ENCODE measurements at places on chromosomes 4 and X. TPM values are rescaled to one million over a fixed set of nuclear protein-coding genes. Genes with fewer than 3 reads are reported as not detected.

Gene CT45A10
- total RNA-seq, result not detected

Gene MYOZ2
- 10.6 TPM for total RNA-seq

Gene NDP
- total RNA-seq, result 5.1 TPM

Gene UCP1
- total RNA-seq, result not detected

Gene CSAG3
- total RNA-seq, result not detected

Gene NKX3-2
- total RNA-seq, result 0.06 TPM

Gene NPY2R
- total RNA-seq, result 0.23 TPM

Gene CENPE
- 5.2 TPM for total RNA-seq

Gene SPANXA2
- total RNA-seq, result not detected

Gene PLXNA3
- 28.7 TPM for total RNA-seq

Gene AKAP14
- total RNA-seq, result not detected

Gene PNCK
- 6.5 TPM for total RNA-seq

Gene RASGEF1B
- total RNA-seq, result 29.2 TPM

Gene GAGE2A
- total RNA-seq, result not detected

Gene ARHGAP36
- 36.8 TPM for total RNA-seq

Gene MAOA
- 14.7 TPM for total RNA-seq

Gene PDCL2
- not detected for total RNA-seq

Gene AWAT2
- total RNA-seq, result not detected

Gene FGFBP2
- 0.47 TPM for total RNA-seq

Gene SCLT1
- total RNA-seq, result 25.7 TPM

Gene MANBA
- 29.7 TPM for total RNA-seq

Gene KLHL8
- 19.7 TPM for total RNA-seq

Gene XAGE1A
- not detected for total RNA-seq

Gene GPM6B
- 15.9 TPM for total RNA-seq

Gene TBC1D8B
- total RNA-seq, result 11.3 TPM

Gene MAGEA8
- not detected for total RNA-seq

Gene CXCL13
- 0.58 TPM for total RNA-seq

Gene EDNRA
- total RNA-seq, result 56.5 TPM

Gene NSUN7
- total RNA-seq, result 13.3 TPM

Gene GPRIN3
- 12.6 TPM for total RNA-seq

Gene NKX6-1
- not detected for total RNA-seq

Gene TRIM61
- total RNA-seq, result 1.2 TPM

Gene NAP1L2
- total RNA-seq, result 2.6 TPM

Gene CTAG1B
- not detected for total RNA-seq

Gene HTN1
- total RNA-seq, result not detected

Gene DAPP1
- total RNA-seq, result 4.6 TPM

Measured in metanephros (tissue), 2 donors.